Fibroblast of skin of left quadriceps (primary cell): ENCODE measurements at places on chromosomes 2 and 18.

- no peak for DNase-seq
These were observed 1751.3 kb upstream of the LRRTM1 start for GRCh38 chr2:82055846-82056245.

- DNase-seq: no peak
These were observed 38.0 kb upstream of the YWHAQ start for GRCh38 chr2:9668687-9669345.

DNA sequence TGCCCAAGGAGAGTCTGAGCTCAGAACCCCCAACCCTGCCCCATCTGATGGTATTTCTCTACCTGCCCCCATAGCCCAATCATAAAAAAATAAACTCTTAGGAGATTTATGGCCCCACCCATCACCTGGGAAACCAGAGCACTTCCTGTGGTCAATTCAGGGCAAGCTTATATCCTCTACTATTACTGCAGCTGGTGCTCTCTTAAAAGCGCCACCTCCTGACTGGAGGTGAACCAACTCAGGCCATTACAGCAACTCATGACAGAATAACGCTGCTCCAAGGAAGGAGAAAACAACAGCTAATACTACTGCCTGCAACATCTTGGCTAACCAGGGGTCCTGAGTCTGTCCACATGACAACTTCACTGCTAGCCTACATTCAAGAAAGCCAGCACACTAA is 195.7 kb downstream of the MTCL1 start:
- DNase-seq: no peak

GRCh38 chr2:172281648-172282570 is 145.5 kb upstream of the ITGA6 start:
- peak; percentile 54 for DNase-seq

DNA sequence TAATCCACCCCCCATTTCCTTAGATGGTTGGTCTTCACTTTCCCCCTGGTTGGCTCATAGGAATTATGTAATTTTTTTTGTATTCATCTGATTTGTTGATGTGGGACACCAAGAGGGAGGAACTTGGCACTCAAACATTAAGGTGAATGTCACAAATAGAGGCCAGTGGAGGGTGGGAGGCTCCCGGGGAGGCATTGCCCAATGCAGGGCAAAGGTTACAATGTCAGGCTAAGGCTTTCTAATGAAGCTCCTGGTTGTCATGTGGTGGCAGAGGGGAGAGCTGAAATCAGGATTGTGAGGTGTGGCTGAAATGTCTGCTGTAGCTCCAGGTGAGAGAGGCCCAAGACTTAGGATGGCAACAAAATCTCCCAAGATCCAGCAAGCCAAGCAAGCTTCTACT is 42.7 kb downstream of the MPHOSPH10 start:
- no peak for DNase-seq

GRCh38 chr2:66729416-66730330 is 294.7 kb downstream of the MEIS1 start:
- no peak for DNase-seq

DNA sequence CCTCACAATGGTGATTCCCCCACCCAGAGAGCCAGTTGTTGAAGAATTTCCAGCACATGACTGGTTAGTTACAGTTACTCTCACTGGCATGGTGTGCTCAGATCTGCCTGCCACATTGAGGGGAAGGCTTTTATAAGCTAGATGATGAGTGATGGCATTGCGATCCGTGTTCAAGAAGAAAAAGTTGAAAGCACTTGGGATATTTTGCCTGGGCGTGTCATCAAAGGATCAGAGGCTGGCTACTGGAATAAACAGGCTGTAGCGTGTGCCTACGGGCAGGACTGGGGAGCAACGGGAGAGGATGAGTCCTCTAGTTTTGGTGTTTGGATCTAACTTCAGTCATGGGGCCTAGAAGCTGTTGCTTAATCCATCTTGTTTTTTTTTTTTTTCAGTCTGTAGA is 175.0 kb downstream of the SETBP1 start:
- DNase-seq: no peak
